ENCODE measurements at places on chromosomes 12 and 14.

DNA sequence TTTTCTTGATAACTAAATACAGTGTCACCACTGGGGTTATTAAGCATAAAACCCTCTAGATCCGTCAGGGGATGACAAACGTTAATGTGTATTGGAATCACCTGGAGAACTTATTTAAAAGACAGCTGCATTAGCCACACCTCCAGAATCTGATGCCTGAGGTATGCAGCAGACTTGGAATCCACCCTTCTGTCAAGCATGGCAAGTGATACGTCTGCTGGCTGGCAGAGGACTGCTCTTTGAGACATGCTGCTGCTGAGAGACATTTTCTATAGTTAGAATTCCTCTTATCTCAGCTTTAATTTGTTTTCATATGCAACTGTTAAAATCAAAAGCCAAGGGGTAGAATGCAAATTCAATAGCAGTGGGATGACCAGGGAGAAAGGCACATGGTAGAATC, 496.3 kb downstream of the NELL2 start:
- DNase-seq: no peak

DNA sequence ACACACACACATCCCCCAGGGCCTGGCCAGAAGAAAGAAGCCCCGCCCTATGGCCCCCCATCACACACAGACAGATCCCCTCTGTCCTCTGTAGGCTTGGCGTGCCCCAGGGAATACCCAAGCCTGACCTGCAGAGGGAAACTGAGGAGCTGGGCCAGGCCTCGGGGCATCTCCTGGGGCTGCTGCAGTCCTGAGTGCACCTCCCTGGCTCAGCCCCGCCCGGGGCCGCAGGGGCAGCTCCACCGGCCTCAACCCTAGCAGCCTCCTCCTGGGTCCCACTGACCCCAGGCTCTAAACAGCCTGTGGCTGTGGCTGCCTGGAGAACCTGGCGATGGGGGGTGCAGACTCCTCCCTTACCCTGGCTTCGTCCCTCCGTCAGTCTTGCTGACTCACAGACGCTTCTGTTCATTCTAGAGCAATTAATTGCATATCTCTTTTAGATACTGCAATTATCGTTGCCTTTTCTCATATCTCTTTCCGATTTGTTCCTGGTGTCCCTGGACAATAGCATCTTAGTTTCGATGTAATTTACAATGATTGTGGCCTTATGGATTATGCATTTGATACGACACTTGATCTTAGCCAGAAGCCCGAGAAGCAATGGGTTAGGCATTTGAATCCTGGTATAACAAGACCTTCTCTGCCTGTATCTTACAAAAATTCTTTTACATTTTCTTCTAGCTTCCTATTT, 45.8 kb upstream of the EIF5 start:
- no peak for DNase-seq

DNA sequence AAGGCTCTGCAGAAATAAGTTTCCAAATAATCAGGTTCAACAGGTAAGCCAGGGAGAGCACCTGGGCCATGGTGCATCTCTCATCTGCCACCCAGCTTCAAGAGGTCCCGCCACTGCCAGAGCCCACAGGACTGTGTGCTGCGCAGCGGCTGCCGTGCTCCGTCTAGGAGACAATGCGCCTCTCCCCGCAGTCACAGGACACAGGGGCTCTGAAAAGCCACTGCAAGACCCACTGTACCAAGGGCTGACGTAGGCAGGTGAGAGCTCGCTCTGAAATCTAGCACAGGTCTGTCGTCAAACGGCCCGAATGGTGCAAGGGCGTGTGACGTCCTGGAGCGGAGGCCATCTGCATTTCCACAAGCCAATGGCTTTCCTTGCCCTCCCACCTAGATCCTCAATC, 201.1 kb downstream of the CALM1 start:
- DNase-seq: no peak

DNA sequence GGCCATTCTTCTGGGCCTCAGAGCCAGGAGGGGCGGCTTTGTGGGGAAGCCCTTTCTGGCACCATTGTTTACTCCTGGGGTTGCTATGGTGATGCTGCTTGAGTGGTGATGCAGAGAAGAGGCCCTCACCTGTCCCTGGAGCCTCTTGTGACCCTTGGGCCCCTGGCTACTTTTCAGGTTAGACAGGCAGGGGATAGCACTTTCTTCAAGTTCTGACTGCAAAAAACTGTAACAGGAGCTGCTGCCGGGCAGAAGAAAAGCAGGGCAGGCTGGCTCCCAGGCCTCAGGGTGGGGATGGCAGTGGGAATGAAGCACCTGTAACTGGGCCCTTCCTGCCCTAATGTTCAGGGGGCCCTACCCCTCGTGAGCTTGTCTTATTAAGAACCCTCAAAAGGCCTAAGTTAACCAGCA, at the start of gene TEX52:
TSS of gene TEX52 (minus strand) at position 19 of the 411 bp plus-strand sequence. CDS start at position 6, 13 bp downstream.
- DNase-seq: no peak

- no peak for DNase-seq
Observed at GRCh38 chr14:21527318-21527679, 1.2 kb upstream of the SALL2 start.

GRCh38 chr12:112341046-112341825, 41.0 kb downstream of the HECTD4 start:
- DNase-seq: no peak

- no peak for DNase-seq
Observed at GRCh38 chr12:71904629-71905028, 34.0 kb upstream of the TPH2 start.

GRCh38 chr14:104979758-104980610, 1.8 kb upstream of the AHNAK2 start:
- peak; percentile 20 for DNase-seq

DNA sequence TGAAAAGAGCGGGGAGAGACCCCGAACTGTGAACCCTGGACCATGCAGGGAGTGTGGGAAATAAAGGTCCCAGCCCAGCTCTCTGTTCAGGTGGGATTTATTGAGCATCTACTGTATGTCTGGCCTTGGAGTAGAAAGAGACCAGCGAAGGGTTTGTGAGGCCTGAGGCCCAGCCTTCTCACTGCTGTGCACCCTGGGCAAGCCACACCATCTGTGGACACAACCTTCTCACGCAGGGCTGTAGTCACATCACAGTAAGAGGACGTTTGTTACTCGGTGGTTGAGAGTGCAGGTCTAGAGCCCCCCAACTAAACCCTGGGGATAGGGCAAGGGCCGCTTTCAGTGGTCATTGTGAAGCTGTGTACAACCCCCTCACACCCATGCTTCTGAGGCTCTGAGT, 18.2 kb downstream of the FAM222A start:
- DNase-seq: no peak

DNA sequence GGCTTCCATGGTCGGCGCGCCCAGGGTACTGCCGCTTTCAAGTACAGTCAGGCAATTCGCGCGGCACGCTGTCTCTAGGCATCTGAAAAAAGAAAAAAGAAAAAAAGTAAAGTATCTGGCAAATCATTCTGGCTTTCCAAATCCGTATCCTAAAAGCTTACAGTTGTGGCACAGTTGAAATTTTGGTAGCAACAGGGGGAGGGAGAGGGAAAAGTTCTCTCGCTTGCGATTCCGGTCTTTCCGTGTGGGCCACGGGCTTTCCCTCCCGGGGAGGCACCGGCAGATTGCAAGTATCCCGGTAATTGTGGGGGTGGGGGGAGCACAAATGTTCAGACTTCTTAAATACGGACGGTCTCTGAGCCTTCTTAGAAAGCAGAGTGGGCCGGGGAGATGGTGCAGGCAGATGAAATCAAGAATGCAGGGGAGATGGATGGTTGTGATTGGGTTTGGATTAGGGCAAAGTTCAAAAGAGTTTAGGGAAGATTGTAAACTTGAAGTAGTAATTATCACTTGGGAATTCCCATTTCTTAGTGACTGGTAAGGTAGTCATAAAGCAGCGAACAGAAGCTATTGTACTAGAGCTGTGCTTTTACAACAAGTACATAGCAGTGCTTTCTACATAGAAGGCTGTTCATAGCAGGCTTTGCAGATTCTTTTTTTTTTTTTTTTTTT, 1.2 kb downstream of the SOCS2 start:
- peak; percentile 55 for DNase-seq

- DNase-seq: no peak
Observed at GRCh38 chr12:2372178-2372577, 319.4 kb downstream of the CACNA1C start.

GRCh38 chr14:102951799-102952198, 29.3 kb downstream of the AMN start:
- no peak for DNase-seq

GRCh38 chr12:2244013-2244861, 191.4 kb downstream of the CACNA1C start:
- DNase-seq: no peak

GRCh38 chr14:29735459-29735858, 192.2 kb downstream of the PRKD1 start:
- no peak for DNase-seq

GRCh38 chr12:130875193-130875592, 3.3 kb downstream of the RAN start:
- DNase-seq: no peak

DNA sequence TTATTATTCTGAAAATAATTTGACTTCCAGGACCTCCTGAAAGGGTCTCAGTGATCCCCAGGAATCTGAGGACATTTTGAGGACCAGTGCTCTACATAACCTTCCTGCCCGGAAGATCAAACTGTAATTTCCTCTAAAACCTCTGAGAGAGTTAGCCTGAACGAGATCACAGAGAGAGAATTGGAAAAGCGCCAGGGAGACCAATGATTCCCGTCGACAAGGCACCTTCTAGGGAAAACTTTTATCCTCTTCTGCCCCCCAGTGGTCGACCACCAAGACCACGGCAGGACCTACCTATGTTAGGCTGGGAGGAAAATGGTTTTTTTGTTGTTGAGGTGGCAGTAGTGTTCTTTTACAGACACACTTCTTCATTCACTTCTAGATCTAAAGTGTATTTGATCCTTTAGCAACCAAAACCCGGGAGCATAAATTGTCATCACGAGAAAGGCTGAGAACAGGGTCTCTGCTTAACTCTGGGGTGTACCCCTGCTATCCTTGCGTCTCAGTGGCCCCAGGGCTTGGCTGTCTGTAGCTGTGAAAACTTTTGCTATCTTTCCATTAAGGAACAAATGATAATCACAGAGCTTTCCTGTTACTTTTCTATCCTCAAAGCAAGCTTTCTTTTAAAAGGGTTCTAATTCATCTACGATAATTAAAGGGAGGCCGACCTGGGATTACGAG, 62.9 kb upstream of the NID2 start:
- DNase-seq: peak; percentile 95

- DNase-seq: peak; percentile 43
Observed at GRCh38 chr12:106246891-106247673, 738 bp downstream of the CKAP4 start.

- DNase-seq: no peak
Observed at GRCh38 chr12:7131502-7131866, 1.3 kb downstream of the CLSTN3 start.

DNA sequence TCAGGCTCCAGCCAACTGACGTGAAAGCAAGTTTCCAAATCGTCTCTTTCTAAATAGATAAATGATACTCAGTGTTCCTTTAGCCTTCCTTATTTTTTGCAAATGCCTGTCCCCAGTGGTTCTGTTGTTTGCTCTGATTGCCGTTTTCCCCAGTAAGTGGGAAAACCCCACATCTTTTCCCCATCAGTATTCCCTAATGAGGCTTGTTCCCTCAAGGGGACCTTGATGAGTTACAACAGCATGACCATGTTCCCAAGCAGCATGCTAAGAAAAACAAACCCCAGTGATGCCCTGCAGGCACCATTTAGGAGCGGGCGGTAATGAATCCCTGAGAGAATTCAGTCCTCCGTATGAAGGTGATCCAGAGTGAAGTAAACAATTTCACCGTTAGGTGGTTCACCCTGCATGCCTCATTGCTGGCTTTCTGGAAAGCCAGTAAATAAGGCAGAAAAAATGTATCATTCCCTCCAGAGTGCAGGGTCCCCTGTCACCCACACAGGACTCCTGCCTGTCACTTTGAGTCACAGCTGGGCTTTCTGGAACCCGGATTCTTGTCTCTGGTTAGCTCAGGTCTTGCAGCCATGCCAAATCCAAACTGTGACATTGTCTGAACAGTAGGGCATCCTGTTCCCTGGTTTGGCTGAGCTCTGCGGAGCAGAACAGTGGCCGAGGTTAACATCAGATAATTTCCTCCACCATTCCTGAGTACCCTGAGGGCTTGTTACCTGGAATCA, 222.6 kb downstream of the RGS6 start:
- DNase-seq: no peak

- no peak for DNase-seq
Observed at GRCh38 chr12:2877953-2878732, 1.1 kb downstream of the RHNO1 start.

DNA sequence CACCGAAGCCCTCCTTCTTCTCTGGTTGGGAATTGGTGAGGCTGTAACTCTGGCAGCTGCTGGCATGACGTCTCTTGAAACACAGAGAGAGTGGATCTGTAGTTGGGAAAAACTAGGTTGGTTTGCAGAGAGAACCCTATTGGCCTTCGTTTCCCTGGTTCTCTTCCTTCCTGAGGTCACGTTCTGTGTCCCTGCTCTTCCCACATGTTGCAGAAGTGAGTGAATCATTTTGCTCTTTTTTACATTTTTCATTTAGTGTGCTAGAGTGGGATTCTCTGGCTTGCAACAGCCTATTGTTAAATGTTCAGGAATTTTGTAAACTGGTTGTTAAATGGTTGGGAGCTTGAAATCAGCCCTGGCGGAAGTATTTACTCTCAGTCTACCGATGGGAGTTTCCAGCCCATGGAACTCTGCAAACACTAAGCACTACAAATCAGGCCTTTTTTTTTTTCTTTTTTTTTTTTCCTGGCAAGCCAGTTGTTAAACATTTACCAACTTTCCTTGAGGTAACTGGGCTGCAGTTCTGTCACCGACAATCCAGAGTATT, 26.8 kb upstream of the CKAP4 start:
- no peak for DNase-seq

DNA sequence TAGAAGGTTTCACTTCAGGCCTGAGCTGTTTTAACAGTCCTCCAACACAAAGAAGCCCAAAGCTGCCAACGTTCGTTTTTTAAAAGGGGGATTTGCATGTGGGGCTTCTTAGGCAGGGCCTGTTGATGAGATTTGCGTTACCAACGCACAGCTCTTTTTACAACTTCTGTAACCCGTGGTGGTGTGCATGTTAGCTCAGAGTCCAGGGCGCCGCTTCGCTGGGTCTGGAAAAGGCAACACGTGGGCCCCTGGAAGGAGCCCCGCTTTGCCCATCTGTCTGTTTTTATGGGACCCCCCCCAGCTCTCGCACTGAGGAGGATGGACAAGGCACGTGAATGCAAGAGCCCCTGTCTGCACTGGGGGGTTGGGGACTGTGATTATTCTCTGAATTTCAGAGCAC, 84.0 kb downstream of the ESR2 start:
- DNase-seq: no peak

- no peak for DNase-seq
Observed at GRCh38 chr12:7557227-7557626, 53.6 kb upstream of the CD163 start.

DNA sequence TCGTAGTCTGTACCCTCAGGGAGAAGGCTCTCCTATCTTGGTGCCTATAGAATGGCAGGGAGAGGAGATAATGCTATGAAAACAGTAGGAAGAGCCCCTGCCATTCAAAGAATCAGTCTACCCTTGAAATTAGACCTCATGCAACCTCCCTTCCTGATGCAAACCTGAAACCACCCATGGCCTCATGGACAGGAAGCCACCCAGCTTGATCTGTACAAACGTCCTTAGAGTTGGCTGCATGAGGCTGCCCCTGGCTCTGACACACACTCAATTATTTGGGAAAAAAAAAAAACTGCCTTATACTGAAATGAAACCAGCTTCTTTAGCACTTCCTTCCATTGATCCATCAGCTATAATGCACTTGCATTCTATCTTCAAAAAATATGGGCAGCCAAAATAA, 116.6 kb upstream of the BCL2L14 start:
- no peak for DNase-seq

- DNase-seq: no peak
Observed at GRCh38 chr12:57488402-57489156, 711 bp downstream of the MARS1 start.
